ENCODE measurements at places on chromosomes 6 and 20.

- no peak for DNase-seq
Measured at GRCh38 chr6:29509239-29509638, 21.5 kb upstream of the MAS1L start.

DNA sequence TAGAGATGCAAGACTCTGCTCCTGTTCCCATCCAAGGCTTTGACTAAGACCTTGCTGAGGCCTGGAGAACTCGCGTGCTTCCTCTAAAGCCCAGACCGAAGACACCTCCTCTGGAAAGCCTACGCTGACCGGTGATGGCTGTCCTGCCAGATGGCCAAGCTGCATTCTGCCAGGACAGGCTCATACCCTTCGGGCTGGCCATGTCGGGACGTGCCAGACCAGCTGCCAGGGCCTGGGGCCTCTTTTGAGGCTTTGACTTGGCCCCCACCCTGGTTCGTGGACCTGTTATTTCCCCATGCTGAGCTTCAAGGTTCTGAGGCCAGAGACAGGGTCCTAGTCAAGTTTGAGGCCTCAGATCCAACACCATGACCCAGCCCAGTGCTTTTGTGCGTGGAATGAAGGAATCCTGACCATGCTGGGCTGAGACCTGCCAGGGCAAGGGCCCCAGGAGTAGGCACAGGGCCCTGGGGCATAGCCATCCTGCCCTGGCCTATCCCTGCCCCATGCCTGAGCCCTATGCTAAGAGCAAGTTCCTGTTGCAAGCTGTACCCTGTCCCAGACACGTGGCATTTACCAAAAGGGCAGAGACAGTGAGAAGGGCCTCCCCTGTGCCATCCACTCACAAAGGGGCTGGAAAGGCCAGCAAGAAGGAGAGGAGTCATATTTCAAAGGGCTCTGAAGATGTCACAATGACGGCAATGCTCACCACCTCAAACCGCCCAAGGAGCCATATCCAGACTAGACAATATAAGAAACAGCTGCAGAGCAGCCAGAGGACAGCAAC is 42.8 kb downstream of the MRPL14 start:
- DNase-seq, result no peak

DNA sequence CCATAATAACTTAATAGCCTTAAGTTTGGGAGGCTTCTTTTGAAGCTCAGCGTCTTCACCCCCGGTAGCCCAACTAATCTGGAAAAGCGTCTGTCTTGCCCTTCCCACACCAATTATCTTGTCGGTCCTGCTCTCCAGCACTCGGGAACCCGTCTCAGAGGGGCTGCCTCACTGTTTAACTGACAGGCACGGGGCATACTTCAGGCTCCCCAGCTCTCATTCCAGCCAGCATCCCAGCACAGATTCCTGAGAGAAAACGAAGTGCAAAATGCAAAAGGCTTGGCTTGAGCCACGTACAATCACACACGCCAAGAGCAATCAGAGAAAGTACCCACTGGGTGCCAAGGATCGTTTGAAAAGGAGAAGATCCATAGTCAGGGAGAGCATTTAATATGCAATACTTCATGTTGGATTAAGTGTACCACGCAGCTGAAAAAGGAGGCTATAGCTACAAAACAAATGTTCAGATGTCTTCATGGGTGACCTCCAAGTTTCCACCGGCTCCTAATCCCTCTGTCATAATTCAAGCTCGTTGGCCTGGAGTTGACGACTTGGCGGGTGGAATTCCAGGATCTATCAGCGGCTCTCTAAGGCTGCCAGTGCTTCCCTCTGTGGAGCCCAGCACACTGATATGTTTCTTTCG is 53.7 kb upstream of the STX16 start:
- no peak for DNase-seq

DNA sequence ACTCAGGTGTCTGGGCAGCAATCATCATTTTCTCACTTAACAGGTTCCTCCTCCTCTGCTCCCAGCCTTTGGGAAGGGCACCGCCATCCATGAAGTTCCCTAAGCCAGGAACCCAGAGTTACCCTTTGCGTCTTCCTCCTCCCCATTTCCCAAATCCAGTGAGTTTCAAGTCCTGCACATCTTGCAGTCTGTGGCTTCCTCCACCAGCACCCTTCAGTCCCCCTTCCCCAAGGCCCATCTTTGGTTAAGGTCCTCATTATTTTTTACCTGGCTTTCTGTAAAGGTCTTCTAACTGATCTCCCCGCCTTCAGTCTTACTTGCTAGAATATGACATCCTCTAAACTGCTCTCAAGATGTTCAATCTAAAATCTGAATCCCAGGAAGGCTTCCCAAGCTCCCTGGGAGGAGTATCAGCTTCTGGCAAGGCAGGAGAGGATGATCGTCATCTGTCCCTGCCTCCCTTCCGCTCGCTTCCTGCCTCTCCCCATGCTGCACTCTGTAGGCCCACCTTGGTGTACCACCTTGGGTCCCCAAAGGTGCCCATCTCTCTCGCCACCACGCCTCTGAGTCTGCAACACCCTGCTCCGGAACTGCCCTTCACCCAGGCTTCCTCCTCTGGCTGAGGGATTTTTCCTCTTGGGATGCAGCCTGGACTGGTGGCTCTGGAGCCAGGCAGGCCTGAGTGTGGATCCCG is 11.4 kb upstream of the DUSP22 start:
- no peak for DNase-seq

- no peak for DNase-seq
Measured at GRCh38 chr20:14992961-14993360, 655.5 kb upstream of the FLRT3 start.

DNA sequence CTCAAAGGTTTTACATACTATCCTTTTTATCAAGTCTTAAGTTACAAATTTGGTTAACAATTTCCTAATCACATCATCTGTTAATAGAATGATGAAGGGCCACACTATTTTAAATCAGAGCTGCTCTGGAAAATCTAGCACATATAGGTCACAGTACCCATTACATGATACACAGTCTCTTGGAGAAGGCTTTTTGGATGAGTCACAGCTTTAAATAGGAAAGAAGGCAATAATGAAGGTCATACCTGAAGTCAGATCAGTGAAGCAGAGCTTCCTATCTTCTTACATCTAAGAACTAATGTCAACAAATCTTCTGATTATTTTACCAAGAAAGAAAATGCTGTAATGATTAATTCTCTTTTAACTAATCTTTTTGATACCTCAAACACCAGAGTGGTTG is 248.5 kb downstream of the BTBD9 start:
- no peak for DNase-seq

DNA sequence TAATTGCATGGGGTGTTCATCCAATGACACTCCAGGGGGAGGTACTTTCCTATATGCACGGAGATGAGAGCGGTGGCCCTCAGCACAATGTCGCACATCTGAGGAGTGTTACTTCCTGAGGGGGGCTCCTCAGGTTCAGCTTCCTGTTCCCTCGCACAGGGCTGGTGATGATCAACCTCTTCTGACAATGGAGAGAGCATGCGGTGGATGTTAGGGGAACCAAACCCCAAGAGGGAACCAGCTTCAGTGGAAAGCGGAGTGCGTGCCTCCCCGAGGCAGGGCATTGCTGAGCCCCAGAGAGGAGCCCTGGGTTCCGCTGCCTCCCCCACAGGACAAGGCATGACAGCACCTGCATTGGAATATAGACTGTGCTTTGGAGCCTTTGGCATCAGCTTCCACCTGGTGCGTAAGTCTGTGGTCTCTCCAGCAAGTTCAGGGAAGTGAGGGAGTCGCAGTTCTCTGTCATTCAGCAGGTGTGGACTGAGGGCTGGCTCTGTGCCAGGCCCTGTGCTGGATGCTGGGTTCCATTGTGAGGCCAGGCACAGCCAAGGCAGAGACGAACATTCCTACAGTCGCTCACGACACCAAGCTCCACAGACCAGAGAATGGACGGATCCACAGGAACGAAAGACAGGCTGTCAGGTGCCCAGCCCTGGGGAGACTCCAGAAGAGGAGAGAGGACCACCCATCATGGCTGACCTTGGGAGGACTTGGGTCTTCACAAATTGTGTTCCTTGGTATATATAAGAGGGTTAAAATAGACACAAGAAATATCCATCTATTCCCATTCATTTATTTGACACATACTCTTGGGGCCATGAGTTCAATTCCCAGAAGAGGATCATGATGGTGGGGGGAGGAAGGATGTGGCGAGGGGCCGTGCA is 3.9 kb upstream of the ZNF831 start:
- DNase-seq, result peak; percentile 64

Measured in T-helper 9 cell (primary cell).